Stimulated activated CD8-positive, alpha-beta memory T cell treated with anti-CD3 and anti-CD28 coated beads, Interleukin-15, amount 100 ng/mL, for 4 hours (primary cell): ENCODE measurements at places on chromosomes 2 and 18.

DNA sequence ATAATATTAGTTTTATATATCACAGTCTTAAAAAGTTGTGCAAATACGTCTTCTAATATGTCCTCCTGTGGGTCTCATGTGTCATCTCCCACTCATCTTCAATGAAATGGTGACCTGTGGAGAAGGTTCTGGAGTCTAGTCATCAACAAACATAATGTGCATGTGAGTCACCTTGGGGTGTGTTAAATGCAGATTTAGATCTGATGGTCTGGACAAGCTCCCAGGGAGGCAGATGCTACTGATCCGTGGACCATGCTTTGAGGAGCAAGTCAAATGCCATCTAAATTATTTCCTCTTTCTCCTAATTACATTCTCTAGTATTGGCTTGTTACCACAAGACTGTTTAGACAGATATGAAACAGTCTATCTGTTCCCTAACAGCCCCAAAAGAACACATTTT lies 210.9 kb downstream of the CD226 start:
- DNase-seq = no peak

GRCh38 chr2:62180975-62181374 lies 14.9 kb upstream of the B3GNT2 start:
- DNase-seq = no peak

DNA sequence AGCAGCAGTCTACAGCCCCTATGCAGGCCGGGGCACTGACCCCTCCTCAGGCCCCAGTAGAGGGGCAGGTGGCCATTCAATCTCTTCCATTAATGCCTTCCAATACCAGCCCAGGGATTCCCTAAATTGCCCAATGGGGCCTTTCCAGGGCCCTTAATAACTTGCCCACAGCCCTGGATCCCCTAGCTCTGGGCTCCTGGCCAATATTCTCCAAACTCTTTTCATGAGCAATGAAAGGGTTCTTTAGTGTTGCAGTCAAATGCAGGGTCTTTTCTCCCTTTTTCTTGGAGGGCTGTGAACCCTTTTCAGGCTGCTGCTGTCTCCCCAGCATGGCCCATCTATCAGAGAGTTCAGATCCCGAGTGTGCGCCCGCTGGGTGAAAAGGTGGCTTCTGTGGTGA lies 41.3 kb upstream of the SLC1A4 start:
- no peak for DNase-seq

DNA sequence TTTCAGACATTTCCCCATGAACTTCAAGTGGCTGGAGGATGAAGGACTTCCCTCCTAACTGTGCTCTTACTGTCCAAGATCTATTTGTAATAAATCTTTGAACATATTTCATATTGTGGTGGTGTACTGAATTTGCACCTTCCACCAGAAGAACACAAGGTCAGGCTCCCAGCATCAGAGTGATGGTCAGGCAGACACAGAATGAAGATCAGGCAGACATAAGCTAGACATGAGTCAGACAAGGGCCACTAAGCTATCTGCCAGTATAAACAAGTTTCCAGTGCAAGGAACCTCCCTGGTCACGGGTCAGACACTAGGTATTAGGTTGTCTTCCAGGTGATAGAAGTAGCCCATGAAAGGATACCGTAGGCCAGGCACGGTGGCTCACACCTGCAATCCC lies 20.0 kb downstream of the AQP12B start:
- DNase-seq = no peak

DNA sequence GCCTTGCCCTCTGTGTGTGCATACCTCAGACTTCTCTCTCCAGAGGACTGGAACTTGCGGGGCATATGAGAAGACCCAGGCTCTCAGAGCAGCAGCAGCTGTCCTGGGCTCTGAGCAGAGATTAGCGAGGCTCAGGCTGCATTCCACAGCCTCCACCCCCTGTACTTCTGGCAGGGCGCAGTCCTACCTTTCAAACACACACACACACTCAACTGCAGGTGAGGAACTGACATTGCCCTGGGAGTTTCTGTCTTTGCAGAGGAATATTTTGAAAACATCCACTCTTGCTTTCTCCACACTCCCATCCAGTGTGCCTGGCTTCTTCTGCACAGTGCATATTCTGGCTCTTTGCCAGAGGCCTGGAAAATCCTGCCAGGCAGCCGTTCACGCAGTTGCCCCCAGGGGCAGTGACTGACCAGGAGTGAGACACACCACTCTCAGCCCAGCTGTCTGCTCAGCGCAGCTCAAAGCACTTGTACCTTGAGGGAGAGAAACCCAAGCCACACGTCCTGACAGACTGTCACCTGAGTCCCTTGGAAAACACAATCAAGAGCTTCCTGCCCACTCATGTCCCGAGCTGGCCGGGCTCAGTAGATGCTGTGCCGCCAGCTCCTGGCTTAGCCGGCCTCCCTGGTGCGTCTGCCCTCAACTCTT lies 460.8 kb downstream of the RNF144A start:
- DNase-seq = no peak

GRCh38 chr2:97663626-97663961 lies 250 bp downstream of the ACTR1B start:
- no peak for DNase-seq

DNA sequence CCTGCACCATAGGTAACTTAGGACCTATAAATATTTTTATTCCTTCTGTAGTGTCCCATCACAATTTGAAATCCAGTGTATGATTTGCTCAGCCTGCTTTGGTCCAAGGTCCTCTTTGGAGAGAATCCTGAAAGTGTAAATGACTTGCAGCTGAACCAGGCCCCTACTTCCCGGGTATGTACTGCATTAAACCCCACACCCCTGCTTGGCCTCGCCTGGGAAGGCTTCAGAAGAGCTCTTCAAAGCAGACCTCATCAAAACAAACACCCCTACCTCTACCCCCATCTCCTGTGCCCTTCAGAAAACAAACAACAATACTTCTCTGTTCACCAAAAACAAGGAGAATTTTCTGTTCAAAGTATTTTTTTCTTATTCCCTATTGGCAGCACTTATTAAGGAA lies 9.5 kb upstream of the SPTBN1 start:
- no peak for DNase-seq

GRCh38 chr2:67684991-67685390 lies 287.9 kb downstream of the ETAA1 start:
- no peak for DNase-seq

DNA sequence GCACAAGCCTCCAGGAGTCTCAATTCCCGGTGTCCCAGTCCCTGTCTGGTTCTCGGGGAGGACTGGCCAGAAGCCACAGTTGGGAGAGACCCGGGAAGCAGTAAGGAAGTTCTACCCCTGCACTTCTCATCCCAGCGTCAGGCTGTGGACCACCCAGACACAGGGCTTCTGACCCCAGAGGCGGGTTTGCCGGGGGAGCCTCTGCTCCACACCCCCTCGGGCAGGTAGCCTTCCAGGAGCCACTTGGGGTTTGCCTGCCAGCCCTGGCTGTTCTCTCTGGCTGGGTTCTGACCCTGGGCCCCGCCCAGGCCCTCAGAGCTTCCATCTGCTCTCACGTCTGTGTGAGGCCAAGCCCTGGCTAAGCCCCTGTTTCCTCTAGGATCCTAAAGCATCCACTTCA lies 94.4 kb upstream of the GPC1 start:
- DNase-seq = no peak

DNA sequence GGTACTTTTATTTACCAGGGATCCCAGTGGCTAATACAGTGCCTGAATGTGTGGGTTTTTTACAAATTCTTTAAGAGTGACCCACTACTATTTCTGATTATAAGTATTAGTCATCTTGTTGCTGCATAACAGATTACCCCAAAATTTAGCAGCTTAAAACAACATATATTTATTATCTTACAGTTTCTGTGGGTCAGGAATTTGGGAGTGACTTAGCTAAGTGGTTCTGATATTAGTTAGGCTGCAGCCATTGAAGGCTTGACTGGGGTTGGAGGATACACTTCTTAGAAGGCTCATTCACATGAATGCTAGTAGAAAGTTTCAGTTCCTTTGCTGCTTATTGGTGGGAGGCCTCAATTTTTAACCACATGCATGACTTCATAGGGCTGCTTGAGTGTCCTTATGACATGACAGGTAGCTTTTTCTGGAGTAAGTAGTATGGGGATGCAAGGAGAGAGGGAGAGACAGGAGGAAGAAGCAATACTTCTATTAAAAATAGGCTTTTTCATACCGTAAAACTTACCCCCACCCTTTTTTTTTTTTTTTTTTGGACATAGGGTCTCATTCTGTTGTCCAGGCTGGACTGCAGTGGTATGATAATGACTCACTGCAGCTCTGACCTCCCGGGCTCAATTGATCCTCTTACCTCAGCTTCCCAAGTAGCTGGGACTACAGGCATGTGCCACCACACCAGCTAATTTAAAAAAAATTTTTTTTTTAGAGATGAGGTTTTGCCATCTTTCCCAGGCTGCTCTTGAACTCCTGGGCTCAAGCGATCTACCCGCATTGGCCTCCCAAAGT lies 13.3 kb upstream of the POLE4 start:
- DNase-seq = no peak

- DNase-seq = no peak
Measured at GRCh38 chr2:232235716-232236115, 142.8 kb upstream of the ALPP start.

DNA sequence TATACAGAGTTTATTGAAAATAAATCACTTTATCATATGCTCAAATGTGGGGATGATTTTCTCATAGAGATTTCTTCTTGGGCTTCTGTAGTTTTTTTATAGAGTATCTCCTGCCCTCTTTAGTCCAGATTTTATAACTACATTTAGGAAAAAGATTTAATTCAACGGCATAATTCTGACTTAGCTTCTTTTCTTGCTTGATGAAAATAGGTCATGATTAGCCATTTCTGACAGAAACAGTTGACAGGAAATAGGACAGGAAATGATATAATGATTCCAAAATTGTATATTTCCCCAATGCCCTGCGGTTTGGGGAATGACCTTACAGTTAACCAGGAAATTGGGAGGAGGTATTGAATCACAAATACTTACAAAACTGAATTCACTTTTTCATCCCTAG lies 1531.9 kb upstream of the ACVR2A start:
- DNase-seq = no peak

DNA sequence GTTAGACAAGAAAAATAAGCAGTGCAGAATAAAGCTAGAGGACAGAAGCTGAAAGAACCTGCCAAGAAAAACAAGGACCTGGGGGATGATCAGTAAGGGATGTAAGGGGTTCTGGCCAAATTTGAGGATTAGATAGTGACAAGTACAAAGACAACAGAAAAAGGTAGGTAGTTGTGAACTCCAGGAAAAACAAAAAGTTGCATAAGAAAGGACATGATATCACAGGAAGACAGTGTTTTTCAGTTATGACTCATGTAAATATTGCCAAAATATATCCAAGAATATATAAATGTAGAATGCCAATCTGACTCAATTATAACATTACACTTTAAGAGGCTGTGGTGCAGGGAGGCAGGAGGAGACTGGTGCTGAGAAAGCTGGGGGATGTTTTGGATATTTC lies 209.8 kb upstream of the SH3BP4 start:
- DNase-seq = no peak

- DNase-seq = no peak
Measured at GRCh38 chr2:95052804-95053479, 27.4 kb downstream of the MAL start.

DNA sequence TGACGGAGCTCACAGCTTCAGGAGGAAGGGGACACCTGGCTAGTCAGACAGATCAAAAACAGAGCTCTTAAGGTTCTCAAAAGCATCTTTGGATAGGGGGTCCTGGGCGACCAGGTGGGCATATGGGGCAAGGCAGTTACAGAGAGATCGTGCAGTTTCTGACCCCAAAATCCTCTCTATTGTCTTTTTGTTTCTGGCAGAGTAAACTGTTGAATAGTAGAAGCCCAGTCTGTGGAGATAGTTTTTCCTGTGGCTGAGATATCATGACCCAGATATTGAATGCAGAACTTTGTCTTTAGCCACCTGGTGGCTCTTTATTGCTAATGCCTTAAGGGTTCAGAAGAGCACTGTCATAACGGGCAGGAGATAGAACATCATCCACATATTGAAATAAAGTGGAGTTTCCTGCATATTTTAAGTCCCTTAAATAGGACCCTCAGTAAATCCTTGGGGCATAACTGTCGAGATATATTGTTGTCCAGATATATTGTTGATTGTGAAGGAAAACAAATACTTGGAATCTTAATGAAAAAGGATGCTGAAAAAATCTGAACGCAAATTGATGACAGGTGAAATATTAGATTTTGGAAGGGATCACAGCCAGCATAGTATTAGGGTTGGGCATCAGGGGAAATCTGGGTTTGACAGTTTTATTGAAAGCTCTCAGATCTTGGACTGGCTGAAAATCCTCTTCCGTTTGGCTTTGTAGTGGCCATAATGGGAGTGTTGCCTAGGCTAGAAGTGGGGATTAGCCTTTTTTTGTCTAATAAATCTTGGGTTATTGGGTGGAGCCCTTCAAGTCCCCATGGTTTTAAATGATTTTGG lies 14.1 kb upstream of the ZDBF2 start:
- no peak for DNase-seq

GRCh38 chr2:10465910-10466309 lies 17.8 kb upstream of the ODC1 start:
- no peak for DNase-seq

DNA sequence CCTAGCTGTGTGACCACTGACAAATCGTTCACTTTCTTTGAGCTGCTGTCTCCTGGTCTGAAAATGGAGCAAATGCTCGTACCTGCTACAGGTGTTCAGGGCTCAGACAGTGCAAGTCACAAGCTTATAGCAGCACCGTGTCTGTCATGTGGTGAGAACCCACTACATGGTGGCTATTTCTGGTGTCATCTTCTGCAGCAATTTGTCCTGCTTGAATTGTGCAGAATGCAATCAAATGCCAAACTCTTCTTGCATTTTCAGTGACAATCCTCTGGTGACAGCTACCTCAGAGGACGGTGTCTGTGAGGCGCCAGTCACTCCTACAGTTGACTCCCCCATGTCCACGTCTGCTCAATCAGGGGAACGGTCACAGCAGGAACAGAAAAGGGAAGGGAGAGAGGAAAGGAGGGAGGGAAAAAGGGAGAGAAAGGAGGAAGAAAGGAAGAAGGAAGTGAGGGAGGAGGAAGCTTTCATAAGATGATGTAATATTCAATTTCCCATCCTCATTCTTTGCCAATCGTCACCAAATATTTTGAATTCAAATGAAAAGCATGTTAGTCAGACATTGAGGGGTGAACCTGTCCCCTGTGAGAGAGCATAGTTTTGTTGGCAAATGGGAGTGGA lies 122.2 kb downstream of the BCL2 start:
- no peak for DNase-seq

DNA sequence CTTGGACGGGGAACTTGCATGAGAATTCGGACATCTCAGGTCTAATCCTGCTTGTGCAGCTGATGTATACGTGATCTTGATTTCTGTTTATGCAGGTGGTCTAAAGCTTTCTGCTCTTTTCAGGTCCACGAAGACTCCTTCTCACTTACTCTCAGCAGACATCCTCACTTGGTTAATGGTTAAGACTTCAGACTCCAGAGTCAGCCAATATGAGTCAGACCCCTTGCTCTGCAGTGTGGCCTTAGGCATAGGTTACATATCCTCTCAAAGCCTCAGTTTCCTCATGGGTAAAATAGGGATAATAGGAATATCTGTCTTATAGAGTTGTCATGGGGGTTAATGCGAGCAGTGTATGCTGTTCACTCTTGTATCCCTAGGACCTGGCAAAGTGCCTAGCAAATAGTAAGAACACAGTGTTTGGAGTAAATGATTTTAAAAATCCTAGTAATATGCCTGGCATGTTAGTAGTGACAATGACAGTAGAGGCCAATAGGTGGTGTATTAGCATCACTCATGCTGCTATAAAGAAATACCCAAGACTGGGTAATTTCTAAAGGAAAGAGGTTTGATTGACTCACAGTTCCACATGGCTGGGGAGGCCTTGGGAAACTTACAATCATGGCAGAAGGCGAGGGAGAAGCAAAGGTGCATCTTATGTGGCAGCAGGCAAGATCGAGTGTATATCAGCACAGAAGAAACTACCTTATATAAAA lies 42.3 kb downstream of the XRCC5 start:
- DNase-seq = no peak

GRCh38 chr2:96271995-96272394 lies 6.0 kb downstream of the CIAO1 start:
- DNase-seq = no peak
